ENCODE measurements at places on chromosomes 3 and 15. TPM values are rescaled to one million over a fixed set of nuclear protein-coding genes. Genes with fewer than 3 reads are reported as not detected.

Gene ISL2
- total RNA-seq = 0.25 TPM

Gene EHHADH
- total RNA-seq = 2.7 TPM

Gene TRPM1
- not detected for total RNA-seq

Gene GP5
- 0.37 TPM for total RNA-seq

Gene CSPG4
- not detected for total RNA-seq

Gene IREB2
- total RNA-seq = 66.5 TPM

Gene CFAP100
- total RNA-seq = not detected

Gene MKRN2OS
- not detected for total RNA-seq

Gene FSIP1
- total RNA-seq = 0.32 TPM

GRCh38 chr3:149623824-149624223 is 34.0 kb downstream of the WWTR1 start:
- no peak for DNase-seq

DNA sequence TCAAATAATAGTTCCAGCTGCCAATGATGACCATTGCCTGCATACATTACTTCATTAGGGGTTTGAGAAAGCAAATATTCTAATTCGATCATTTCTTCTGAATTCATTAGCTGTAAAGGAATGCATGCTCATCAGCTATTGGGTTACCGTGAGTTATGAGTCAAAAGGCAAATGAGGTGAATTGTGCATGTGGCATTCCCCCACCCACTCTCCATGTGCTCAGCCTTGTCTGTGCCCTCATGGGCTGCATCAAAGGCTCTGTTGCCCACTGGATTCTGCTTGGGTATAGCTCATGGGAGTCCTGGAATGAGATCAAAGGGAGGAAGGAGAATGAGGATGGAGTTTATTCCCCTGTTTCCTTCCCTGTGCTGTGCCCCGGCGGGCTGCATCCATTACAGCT is 99.3 kb upstream of the CHRNA7 start:
- peak; percentile 70 for DNase-seq

GRCh38 chr3:106819440-106819839 is 557.8 kb upstream of the CCDC54 start:
- no peak for DNase-seq

- peak; percentile 11 for DNase-seq
Observed at GRCh38 chr3:152835601-152836102, 721 bp downstream of the P2RY1 start.

DNA sequence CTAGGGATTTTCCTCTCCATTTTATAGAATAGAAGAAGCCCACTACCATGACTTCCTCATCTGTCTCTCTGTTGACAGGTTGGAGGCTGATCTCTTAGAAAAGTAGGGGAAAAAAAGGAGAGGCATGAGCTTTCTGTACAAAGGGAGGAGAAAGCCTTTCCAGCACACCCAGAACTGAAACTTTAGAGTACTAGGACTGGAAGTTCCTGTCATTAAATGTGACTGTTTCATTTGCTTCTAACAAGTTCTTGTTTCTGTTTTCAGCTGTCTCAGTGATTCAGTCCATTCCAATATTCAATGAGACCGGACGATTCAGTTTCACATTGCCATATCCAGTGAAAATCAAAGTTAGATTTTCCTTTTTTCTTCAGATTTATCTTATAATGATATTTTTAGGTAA is 39.0 kb downstream of the INTS14 start:
- DNase-seq = no peak

- no peak for DNase-seq
Observed at GRCh38 chr3:108146139-108146538, 55.3 kb upstream of the CD47 start.

DNA sequence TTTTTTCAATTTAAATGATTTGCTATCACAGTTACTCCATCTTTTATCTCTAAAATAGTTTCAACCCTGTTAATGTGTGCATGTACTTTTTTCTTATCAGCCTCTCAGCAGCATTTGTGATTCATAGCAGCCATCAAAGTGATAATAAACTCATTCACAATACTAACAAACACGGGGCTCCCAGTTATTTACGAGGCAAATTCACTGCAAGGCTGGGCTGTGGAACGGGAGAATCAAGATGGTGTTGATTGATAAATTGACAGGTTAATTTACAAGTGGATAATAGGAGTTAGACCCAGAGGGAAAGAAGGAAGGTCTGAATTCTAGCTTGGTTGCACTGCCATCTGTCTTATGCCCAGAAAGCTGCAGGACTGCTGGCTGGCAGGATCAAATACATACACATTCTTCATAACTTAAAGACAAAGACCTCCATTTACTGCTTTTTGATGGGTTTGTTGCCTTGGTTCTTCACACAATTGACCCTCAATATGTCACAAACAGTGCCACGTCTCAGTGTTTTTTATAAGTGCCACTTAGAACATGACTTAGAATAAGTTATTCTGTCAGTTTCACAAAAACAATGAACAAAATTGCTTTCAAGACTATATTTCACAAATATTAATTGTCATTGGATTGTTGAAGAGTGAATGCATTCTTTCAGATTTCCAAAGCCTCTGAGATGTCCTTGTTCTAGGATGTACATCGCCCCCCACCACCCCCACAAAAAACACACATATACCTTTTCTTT is 562.8 kb downstream of the NR2F2 start:
- peak; percentile 5 for DNase-seq

GRCh38 chr3:46915297-46915822 is 37.8 kb downstream of the PTH1R start:
- no peak for DNase-seq

DNA sequence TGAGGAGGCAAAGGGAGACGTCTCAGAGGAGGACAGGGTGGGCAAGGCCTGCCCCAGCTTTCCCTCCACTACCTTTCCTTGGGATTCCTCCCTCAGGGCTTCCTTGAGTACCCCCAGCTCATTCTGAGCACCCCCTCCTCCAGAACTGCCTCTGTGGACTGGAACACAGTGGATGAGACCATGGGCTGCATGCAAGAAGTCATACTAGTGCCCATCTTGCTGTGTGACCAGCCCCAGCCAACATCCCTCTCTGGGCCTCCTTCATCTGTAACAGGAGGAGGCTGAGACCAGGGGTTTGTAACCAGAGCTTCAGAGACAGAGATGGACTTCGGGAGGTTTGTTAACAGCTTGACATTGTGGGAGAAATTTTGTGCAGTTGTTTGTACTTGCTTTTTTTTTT is 25.6 kb downstream of the FEM1B start:
- no peak for DNase-seq

- DNase-seq = no peak
Observed at GRCh38 chr15:80581976-80582375, 113.1 kb upstream of the ABHD17C start.

DNA sequence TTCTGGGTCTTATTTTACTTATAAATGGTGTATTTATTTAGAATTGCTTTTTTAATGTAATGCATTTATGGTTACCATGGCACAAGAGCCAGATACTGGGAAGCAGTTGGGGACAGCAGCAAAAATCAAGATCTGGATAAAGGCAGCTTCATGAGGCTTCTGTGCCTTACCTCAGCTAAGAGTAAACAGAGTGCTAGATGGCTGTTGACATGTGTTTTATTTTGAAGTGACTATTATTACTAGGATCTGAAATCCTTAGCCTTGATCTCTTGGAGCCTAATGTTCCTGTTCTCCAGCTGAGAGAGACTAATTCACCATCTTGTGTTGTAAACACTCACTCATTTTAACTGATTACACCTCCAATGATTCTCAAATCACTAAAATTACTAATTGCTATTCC is 317.8 kb downstream of the LPP start:
- DNase-seq = no peak

DNA sequence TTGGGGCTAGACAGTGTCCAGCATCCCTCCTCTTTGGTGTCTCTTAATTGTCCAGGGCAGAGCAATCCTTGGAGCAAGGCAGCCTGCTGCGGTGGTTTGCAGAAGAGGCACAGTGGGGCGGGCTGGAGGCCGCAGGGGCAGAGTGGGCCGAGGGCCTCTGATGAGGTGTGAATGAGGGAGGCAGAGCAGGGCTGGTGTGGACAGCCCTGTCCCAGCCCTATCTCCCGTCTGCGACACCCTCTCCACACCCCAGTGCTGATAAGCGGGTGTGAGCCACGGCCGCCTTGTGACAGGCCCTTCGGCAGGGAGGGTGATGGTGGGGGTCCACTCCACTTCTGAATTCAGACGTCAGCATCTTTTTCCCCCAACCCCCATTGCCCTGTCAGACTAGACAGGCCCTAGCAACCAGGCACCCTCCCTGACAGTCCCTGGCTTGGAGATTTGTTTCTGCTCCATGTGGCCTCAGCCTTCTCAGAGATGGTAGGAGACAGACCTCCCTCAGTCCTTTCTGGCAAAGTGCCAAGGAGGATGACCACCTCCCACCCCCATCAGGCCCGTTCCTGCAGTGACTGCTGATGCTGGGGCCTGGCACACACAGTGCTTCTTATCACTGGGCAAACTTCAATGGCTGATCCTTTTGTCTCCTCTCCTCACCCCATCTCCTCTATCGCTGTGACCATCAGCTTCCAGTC is 37.3 kb downstream of the EXOG start:
- no peak for DNase-seq

- DNase-seq = no peak
Observed at GRCh38 chr3:58608648-58609047, 31.5 kb upstream of the FAM107A start.

GRCh38 chr3:52915294-52915693 is 17.9 kb upstream of the STIMATE start:
- DNase-seq = no peak

DNA sequence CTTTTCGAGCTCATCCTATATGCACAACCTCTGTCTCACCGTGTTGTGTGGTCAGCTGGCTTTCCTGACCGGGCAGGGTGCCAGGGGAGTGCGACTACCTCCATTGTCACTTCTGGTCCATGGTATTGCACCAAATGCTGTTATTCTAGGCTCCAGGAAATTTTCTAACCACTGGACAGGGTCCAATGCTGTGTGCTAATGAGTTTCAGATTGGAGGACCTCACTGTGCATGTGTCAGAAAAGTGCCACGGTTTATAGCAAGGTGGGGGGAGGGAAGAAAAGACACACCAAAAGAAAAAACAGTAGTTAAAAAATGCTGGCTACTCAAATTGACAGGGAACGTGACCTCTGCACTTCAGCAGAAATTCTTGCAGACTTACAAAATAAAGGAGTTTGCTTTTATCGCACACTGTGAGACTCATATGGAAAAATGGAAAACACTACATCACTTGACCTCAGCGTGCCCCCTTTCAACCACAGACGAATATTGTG is 480.1 kb downstream of the FOXP1 start:
- no peak for DNase-seq

DNA sequence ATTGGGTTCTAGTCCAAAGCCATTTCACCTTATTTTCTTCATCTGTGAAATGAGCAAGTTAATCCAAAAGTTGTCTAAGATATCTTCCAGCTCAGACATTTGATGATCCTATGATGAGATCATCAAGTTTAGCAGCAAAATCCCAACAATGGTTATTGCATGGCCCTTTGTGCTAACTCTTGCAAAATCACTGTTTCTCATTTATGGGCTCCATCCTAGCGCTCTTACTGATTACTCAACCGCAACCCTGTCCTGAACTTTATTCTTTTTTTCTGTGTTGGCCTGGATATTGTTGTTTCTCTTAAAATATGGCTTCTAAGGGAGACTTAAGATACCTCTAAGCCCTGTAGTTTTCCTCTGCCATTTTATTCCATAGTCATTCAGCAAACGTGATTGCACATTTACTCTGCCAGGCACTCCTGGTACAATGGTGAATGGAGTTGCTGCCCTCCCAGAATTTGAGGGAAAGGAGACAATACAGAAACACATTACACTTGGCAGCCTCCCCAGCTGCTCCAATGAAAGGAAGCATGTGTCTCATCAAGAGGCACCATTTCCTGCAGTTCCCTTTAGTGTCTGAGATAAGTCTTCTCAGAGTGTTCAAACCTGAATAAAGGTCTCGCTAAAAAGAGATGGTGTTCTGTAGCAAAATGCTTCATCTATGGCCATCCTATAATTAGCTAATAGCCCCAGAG is 4.4 kb downstream of the GXYLT2 start:
- DNase-seq = no peak

DNA sequence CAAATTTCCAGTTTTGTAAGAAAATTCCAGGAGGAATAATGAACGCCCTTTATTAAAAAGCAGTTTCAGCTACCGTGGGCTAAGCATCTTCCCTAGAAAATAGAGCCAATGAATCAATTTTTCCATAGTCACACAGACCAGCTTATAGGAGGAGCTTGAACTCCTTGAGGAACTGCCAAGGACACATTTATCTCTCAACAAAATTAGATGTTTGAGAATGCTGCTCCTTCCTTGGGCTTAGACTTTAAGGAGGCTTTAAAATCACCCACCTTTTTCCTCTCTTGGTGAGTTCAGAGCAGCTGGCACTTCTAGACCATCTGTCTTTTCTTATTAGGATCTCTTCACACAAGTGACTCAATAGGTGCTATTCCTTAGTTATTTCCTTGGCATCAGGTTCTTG is 588.0 kb downstream of the SQOR start:
- DNase-seq = no peak

DNA sequence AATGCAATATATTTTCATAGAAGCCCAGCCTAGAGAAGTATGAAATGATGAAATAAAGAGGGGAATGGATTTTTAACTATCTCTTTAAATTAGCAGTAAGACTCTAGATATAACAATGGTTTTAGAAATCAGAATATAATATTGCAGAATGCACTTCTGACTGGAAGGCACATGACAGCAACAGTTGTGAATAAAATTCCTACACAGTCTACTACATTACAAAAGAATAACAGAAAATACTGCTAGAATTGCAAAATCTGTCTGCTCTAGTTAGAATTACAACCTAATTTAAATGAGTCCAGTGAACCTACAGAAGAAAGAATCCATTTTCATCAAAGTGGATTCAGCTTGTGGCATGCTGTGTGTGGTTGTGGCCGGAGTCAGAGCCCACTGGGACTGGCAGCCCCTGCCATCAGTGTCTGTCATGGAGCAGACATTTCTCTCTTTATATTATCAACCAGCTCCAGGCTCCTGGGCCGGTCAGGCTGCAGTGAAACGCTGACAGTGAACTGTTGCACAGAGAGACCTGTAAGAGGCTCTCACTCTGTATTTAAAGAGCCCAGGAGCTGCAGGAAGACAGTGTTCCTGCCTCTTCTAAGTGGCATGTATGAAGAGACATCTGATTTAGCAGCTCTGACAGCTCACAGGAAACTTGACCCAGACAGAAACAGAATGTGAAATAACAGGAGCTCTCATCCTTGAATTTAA is 1523.8 kb upstream of the CADM2 start:
- DNase-seq = no peak

GRCh38 chr3:11632966-11633365 is 10.7 kb downstream of the VGLL4 start:
- DNase-seq = no peak

Measured in activated CD4-positive, alpha-beta T cell treated with anti-CD3 and anti-CD28 coated beads for 36 hours (primary cell).